ENCODE measurements at places on chromosomes 2 and 18.

GRCh38 chr18:54268751-54269150, 566 bp upstream of the POLI start:
- DNase-seq = no peak

DNA sequence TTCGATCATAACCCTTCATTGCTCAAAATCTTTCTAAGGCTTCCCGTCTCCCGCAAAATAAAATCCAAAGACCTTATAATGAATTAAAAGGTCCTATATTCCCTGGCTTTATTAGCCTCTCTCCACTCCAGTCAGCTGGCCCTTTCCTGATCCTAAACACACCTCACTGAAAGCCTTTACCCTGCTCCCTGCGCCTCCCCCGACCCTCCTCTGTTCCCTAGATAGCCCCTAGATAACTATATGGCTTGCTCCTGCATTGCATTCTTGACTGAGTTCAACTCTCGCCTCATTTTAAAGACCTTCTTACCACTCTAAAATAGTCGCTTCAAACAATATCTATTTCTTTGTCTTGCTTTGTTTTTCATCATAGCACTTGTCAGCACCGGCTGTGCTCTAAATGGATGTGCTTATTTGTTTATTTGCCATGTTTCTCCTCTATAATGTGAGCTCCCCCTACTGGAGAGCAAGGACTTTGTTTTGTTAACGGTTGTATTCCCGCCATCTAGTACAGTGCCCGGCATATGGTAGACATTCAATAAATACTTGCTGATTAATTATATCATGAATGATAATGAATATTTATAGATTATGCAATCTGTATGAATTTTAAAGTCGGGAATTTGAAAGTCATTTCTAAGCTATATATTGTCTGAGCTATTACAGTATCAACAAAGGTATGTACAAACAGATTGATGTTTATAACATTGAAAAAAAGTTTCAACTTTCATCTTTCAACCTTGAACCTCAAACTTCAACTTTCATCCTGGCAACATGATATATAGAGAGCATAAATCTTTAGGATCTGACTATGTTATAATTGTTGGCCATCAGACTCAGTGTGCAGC, 32.4 kb upstream of the VIT start:
- DNase-seq = no peak

- no peak for DNase-seq
Measured at GRCh38 chr18:50586710-50587109, 26.8 kb downstream of the MAPK4 start.

DNA sequence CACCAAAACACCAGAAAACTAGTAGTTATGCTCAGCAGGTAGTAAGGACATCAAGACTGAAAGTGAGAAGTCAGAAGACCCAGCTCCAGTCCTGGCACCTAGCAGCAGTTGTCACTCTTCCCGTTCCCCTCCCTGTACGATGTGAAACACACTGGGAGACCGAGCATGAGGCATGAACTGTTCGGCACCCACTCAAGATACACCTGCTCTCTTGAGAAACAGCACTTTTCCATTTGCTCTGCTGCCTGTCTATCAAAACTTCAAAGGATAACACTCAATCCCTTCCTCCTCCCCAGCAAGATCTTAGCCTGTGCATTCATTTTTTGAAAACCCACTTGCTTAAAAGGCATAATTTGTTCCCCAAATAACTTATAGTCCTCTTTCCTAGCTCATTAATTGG, 123.9 kb downstream of the PLEKHM3 start:
- no peak for DNase-seq

- DNase-seq = no peak
Measured at GRCh38 chr2:107303964-107304363, 418.0 kb upstream of the ST6GAL2 start.

DNA sequence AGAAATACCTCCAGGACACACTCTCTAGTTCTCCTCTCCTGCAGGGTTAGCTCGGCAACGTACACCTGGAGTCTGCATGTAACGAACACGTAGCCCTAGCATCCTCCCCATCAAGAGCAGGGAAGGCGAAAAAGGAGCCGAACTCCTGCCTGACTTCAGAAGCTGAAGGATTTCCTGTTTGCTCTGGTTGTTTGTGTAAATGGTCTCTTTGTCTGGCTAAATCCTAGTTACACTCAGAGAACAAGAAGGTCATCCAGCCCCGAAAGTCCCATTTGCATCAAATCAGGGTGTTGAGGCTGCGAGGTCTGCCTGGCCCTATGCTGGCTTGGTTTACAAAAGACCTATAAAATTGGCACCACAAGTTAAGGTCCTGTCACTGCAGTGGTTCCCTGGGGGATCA, 66.4 kb upstream of the POMC start:
- DNase-seq = no peak

- peak; percentile 73 for DNase-seq
Measured at GRCh38 chr2:60549238-60549927, 4.1 kb downstream of the BCL11A start.

GRCh38 chr2:172427990-172428831, 825 bp downstream of the ITGA6 start:
- no peak for DNase-seq

GRCh38 chr2:34980689-34981088, 1374.9 kb upstream of the CRIM1 start:
- DNase-seq = no peak
